NCI-H1436 (cell line): ENCODE measurements at places on chromosomes 2 and 18.

- no peak for DNase-seq
These were observed 64.6 kb upstream of the TFPI start for GRCh38 chr2:187618813-187619212.

DNA sequence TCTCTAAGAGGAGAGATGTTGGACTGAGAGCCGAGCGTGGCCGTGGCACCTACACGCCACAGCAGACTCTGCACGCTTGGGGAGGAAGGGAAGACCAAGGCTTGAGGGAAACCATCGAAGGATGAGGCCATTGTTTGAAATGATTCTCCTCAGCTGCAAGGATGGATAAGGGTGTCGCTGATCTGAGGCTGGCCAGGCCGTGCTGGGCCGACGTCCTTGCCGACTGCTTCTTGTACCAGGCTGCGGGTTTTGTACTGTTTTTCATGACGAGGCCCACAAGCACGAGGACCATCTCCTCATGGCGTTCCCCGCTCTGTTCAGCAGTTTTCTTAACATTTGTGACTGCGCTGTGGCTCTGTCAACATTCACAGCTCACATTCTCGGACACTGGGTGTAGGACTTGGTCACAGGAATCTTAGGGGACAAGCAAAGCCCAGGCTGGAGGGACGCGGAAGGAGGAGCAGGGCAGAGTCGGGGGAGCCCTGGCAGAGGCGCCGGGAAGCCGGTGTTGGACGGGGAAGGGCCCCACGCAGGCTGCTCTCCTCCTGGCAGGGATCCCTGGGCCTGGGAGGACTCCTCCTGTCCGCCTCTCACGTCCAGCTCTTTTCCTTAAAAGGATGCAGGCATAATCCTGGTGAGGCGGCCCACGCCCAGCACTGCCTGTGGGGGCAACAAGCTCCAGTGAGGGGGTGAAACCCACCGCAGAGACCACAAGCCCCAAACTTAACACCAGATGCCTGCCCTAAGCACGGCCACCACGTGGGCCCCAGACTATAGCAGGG lies 259.0 kb upstream of the SALL3 start:
- DNase-seq = no peak

DNA sequence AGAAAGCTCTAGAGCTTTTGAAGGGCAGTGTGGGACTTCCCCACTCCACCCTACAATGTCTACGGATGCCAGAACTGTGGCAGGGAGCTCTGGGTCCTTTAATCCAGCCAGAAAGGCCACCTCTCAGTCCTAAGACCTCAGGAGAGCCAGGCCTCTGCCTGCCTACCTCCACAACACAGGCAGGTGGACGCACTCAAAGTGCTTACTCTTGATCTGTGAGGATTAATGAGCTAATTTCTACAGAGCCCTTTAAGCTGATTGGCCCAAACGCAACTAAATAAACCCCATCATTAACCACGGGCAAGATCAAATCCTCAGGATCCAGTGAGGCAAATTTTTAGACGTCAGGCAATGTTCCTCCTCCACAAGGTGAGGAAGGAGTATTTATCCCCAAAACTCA lies 8.1 kb downstream of the STK39 start:
- DNase-seq = no peak

DNA sequence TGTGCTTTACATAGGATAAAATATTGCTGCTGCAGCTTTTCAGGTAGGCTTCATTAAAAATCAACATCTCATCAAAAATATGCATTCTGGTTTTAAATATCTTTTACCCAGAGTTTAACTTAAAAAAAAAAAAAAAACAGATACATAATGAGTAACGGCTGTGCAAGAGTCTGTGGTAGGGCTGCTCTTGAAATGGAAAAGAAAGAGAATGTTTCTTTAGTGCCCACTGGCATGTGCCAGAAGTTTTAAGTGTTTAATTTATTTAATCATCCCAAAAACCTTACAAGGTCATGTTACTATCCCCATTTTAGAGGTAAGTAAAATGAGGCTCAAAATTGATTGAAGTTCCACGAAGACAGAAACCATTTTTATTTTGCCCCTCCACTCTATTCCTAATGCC lies 92.1 kb downstream of the SLC8A1 start:
- no peak for DNase-seq

DNA sequence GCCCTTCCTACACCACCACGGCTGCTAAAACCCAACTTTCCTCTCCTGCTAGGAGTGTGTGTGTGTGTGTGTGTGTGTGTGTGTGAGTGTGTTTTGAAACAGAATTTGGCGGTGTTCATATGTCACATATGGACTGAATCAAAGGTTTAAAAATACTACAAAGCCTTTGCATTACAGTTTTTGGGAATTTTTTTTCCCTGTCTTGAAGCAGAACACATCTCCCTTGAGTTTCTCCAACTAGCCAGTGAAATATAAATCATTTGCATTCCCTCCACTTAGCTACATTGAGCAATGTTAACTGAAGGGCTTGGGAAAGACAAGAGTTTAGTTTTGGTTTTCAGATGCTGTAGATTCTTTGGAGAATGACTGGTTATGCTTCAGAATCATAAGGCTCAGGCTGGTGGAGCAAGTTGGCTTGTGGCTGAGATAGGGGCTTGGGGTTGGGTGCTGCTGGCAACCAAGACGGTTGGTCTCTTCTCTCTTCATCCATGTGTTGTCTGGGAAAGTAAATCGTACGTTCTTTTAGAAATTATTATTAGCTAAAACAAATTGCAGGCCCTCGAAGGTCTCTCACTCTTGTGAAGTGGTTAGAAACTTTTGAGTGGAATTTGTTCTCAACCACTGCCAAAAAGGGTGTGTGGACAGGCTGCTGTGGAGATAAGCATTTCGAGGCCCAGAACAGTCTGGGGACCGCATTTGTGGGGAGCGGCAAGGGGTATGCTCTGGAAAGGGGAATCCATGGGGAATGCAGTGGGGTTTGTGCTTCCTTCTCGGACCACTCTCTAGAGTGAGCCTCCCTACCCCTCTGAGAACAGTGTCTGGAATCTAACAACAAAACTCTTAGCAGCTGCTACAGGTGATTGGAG lies 1.4 kb downstream of the NRP2 start:
- DNase-seq = no peak
